Caki2 (cell line): ENCODE measurements at places on chromosomes 11 and 22.

DNA sequence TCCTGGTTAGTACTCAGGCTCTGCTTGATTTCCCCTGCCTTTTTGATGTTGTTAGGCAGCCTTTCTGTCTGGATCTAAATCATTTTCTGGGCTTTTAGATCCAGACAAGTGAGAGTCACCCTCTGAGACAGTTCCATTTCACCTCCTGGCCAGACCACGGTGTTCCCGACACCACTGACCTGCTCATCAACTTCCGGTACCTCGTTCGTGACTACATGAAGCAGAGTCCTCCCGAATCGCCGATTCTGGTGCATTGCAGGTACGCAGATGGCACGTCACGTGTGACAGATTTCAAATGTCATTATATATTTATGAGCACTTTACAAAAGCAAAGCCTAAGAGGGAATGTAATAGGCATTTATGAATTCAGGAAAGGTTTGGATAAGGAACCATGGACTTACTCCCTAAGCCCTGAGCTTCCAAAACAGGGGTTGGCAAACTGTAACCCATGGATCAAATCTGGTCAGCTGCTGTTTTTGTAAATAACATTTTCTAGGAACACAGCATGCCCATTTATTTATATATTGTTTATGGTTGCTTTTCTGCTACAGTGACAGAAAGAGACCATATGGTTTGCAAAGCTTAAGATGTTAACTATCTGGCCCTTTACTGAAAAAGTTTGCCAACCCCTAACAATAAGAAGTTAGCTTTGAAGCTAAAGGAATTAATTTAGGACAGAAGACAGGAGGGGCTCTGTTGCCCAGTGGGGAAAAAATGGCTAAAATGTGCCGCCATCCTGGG, 53.1 kb upstream of the OR4B1 start:
- DNase-seq, result no peak

DNA sequence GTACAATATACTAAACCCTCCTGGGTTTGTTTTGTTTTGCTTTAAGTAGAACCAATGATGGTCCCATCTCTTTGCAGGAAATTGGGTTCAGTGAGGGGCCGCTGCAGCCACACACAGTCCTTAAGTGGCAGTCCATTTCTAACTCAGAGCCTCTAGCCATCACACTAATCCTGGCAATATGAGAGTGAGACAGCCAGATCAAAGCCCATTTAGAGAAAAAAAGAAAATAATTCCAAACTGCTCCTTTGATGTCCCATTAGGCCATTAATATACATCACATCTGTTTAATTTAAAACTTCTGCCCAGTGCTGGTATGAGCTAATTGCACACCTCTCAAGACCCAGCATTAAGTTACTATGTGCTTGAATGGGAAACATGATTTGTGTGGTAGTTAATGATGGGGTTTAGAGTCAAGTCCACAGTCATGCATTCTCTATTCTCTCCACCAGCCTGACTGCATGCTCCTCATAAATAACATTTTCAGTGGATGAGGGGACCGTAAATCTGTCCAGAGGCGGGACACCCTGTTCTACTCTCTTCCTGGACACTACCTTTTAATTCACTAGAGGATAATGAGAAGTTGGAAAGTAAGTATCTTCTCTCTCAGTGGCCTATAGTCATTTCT, 53.8 kb upstream of the BIRC3 start:
- no peak for DNase-seq

- DNase-seq, result no peak
These were observed 32.8 kb upstream of the SUSD2 start for GRCh38 chr22:24148266-24149197.

DNA sequence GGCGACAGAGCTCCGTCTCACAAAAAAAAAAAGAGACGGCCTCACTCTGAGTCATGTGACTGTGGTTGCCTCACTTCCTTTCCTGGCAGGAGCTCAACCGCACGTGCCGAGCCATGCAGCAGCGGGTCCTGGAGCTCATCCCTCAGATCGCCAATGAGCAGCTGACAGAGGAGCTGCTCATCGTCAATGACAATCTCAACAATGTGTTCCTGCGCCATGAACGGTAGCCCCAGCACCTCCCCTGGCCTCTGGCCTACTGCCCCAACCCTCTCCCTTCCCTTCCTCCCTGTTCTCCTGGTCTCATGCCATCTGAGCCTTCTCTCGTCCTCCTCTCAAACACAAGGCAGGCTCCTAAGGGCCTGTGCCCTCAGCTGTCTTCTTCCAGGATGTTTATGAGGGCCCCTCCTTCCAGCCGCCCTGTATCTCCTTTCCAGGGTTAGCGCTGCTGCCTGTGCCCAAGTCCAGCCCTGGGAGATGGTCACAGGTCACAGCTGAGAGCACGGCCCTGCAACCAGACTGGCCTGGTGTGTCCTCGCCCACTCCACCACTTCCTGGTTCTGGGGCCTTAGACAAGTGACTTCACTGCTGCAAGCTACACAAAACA, 30.7 kb downstream of the TOM1 start:
- no peak for DNase-seq

GRCh38 chr11:119671051-119671450, 57.9 kb downstream of the NECTIN1 start:
- DNase-seq, result no peak

- DNase-seq, result no peak
These were observed 2.5 kb upstream of the TTLL8 start for GRCh38 chr22:50060441-50061140.

DNA sequence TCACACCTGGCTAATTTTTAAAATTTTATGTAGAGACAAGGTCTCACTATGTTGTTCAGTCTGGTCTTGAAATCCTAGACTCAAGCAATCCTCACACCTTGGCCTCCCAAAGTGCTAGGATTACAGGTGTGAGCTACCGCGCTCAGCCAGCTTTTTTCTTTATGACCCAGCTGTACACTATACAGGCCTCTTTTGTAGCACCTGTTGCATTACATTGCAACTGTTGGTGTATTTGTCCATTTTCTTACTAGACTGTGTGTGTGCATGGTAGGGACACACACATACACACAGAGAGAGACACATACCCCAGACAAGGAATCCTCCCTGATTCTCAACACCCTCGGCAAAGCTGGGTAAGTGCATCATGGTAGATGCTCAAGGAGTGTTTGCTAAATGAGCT, 61.7 kb downstream of the NAV2 start:
- DNase-seq, result no peak

DNA sequence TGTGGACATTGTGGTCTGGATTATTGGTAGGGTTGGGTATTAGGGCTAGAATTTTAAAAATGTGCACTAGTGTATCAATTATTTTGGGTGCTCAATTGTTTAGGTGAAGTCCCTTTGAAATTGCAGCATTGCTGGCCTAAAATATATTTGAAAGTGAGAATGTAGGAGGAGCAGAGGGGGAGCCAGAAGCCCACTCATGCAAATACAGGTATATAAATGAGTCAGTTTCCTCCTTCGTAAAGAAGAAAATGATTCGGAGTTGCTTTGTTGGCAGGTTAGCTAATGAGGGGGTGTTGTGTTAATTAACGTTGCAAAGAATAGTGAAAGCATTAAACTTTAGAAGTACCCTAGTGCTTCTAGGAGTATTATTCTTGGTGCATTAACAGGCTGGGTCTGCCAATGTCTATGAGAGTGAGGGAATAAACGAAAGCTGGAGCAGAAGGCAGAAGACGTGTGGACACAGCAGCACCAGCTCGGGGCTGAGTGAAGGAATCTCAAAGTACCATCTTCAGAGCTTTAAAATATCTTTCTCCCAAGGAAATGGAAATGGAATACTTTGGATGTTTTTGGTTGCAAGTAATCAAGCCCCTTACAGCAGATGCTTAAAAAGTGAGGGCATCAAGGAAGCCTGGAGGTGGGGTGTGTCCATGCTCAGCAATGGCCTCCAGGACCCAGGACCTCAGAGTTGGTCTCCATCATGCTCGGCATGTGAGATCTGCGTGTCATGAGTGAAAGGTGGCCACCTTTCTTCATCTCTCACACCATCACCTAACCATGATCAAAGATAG, 522.9 kb downstream of the NTM start:
- no peak for DNase-seq

DNA sequence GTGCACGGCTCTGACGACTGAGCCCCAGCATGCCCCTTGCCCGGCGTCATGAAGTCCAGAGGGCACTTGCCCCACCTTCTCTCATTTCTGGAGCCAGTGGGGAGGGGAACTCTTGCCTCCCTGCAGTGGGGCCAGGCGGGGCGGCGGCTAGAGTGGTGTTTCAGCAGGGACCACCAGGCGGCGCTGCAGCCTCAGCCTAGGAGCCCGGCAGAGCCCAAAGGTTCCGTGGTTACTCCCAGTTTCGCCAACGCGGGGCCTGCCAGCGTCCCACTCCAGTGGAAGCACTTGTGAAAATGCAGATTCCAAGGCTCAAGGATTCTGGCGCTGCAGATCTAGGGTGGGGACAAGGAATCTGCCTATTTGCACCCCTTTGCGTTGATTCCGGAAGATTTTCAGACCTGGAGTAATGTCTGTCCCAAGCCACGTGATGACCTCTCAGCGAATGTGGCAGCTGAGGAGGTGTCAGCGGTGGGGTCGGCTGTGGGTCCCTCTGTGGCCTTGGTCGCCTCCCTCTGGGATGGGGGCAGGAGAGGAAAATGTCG, 55.7 kb downstream of the CD82 start:
- peak; percentile 57 for DNase-seq

DNA sequence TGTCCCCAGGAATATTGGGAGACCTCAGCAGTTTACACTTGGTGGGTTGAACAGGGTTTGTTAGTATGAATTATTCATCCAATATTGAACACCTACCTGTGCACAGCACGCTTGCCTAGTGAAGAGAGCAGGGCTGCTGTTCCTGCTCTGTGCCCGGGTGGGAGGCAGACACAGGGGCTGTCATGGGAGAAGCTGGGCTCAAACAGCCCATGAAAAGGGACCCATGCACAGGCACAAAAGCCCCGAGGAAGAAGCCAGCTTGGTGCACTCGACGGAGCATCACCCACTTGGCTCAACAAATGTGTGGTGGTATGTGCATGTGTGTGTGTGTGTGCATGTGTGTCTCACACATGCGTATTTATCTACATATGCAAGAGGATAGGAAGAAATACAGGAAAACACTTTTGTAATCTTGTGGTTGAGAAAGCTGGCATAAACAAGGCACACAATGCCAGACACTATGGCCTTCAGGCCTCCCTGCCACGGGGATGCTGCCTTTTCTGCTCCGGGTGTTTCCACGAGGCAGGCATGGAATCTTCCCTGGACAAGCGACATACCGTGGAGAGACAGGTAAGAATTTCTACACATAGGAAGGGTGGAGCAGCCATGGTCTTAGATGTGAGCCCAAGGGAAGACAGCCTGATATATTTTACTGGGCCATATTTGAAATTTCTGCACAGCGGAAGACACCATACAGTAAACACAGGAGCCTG, 5.0 kb upstream of the APOBEC3A start:
- DNase-seq, result no peak

- no peak for DNase-seq
These were observed 373.1 kb downstream of the ETS1 start for GRCh38 chr11:128214263-128214662.

DNA sequence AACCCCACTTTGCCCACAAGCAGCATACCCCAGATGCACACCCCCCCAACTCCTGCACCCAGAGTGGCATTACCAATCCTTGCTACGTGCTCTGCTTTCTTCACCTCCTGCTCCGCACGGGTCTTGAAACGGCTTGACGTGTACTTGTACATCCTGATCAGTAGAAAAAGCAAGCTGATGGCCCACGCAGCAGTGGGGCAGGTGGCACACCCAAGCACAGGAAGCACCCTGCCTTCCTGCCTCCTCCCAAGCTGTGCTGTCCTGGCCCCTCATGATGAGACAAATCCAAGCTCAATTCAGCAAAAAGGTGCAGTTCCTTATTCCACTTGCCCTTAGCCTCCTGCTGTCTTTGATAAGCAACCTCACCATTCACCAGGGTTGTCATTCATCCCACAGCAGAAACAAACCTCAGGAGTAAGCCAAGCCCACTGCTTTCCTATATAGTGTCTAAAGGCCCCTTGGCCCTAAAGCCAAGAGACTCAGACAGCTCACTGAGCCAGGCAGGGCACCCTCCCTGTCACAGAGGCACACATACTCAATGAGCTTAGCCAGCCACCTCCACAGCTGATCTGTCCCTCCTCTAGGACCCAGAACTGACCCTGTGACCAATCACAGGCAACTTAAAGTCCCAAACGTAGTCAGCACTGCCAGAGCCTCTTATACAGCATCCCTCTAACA, 27.8 kb downstream of the MORC2 start:
- DNase-seq, result no peak

GRCh38 chr11:119153049-119153818, 4.4 kb downstream of the ABCG4 start:
- no peak for DNase-seq
